ENCODE measurements at places on chromosomes 3 and 15. TPM values are rescaled to one million over a fixed set of nuclear protein-coding genes. Genes with fewer than 3 reads are reported as not detected.
A peak's percentile ranks its signal among the peaks of the same experiment; 100 is the strongest.

- no peak for DNase-seq
- no peaks in the 10 kb centered on the region for H3K36me3 ChIP-seq
- H3K4me1 ChIP-seq, result no peaks in the 10 kb centered on the region
- H3K4me3 ChIP-seq, result no peak overlapping the region
- no peak overlapping the region for H3K27ac ChIP-seq
- H3K27me3 ChIP-seq, result no peaks in the 10 kb centered on the region
Measured at GRCh38 chr3:54533856-54534255, 394.0 kb downstream of the LRTM1 start.

DNA sequence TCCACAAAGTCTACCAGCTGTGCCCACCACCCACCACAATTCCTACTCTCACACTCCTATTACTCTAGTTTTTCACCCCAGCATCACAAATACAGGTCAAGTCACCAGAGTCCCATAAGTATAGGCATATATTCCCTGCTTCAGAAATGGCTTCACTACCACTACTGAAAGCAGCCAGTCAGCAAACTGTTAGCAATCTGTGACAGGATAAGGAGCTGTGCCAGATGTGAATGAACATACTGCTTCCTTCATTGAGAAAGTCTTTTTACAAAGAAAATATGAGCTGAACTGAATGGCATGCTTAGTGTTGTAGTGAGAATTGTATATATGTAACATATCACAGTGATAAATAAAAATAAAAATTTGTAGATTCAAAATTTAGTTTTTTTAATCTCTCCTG, 76.8 kb downstream of the C3orf85 start:
- H3K27me3 ChIP-seq, result no peaks in the 10 kb centered on the region
- DNase-seq, result no peak
- H3K27ac ChIP-seq, result no peak overlapping the region
- H3K36me3 ChIP-seq, result no peaks in the 10 kb centered on the region

GRCh38 chr15:29319823-29320222, 50.2 kb upstream of the NSMCE3 start:
- no peak for DNase-seq
- H3K4me3 ChIP-seq, result no peak overlapping the region
- H3K27ac ChIP-seq, result no peak overlapping the region
- H3K4me1 ChIP-seq, result no peaks in the 10 kb centered on the region

DNA sequence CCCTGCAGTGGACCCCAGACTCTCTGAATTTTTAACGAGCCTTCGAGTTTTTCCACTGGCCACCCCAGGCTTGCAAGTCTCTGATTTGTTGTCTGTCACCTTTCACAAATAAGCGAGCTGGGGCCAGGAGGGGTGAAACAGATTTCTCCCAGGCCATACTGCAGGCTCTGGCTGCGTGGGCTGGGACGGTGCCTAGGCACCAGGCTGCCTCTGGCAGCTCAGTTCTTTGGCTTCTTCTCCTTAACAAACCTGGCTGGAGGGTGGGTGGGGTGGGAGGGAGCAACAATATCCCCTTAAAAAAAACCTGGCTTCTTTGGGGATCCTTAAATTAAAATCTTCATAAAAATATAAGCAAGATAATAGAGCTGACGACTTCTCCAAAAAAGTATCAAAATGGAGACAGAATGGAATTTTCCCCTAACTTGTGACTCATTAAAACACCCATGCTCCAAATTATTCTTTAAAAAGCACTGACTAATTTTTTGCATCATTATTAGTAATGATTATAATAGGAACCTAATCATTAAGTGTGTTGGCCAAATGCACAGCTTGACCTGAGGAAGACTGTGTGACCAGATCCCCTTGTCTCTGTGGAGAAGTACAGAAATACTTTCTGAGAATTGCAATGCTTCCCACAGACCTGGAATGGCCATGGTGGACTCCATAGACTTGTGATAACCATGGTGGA, 84.1 kb downstream of the SNRK start:
- H3K4me3 ChIP-seq, result no peak overlapping the region
- DNase-seq, result no peak
- H3K36me3 ChIP-seq, result no peaks in the 10 kb centered on the region
- no peak overlapping the region for H3K27ac ChIP-seq
- no peaks in the 10 kb centered on the region for H3K4me1 ChIP-seq

IGSF10 gene
- not detected for total RNA-seq

- no peaks in the 10 kb centered on the region for H3K27me3 ChIP-seq
- no peak overlapping the region for H3K27ac ChIP-seq
- H3K4me3 ChIP-seq, result no peak overlapping the region
- DNase-seq, result no peak
Measured at GRCh38 chr3:71322154-71322553, 261.4 kb downstream of the FOXP1 start.

DNA sequence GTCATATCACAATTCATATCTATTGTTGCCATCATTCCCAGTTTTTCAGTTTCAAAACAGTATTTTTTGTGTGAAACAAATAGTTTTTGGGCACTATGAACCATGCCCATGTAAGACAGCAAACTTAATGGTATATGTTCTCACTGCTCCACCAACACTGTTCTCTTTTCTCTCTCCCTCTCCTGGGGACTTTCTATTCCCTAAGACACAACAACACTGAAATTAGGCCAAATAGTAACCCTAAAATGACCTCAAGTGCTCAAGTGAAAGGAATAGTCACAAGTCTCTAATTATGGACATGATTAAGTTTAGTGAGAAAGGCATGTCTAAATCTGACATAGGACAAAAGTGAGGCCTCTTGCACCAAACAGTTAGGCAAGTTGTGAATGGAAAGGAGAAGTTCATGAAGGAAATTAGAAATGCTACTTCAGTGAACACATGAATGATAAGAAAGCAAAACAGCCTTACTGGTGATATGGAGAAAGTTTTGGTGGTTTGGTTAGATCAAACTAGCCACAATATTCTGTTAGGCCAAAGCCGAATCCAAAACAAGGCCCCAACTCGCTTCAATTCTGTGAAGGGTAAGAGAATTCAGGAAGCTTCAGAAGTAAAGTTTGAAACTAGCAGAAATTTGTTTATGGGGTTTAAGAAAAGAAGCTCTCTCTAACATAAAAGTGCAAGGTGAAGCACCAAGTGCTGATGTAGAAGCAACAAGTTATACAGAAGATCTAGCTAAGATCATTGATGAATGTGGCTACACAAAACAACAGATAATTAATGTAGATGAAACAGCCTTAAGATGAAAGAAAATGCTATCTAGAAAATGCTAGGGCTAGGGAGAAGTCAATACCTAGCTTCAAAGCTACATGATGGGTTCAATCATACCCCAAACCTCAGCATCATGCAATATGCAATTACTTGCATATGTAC, 104.2 kb downstream of the CBLB start:
- peaks cover 12% of the 10 kb centered on the region for H3K36me3 ChIP-seq
- DNase-seq, result peak; percentile 28
- no peak overlapping the region for H3K27ac ChIP-seq
- peak overlapping the region; percentile 39 for H3K4me3 ChIP-seq
- peaks cover 27% of the 10 kb centered on the region for H3K4me1 ChIP-seq

- peaks cover 54% of the 10 kb centered on the region for H3K36me3 ChIP-seq
- no peak overlapping the region for H3K27ac ChIP-seq
- DNase-seq, result no peak
Measured at GRCh38 chr15:60374209-60374608, 23.6 kb downstream of the ANXA2 start.

Measured in CD4-positive, CD25-positive, alpha-beta regulatory T cell (primary cell).